ENCODE measurements at places on chromosomes 5 and 9. TPM values are rescaled to one million over a fixed set of nuclear protein-coding genes. Genes with fewer than 3 reads are reported as not detected.

C1QTNF2 gene
- 3.2 TPM for total RNA-seq

PCDHAC2 gene
- total RNA-seq: under 0.01 TPM

MLANA gene
- not detected for total RNA-seq

SOX30 gene
- total RNA-seq: under 0.01 TPM

C9orf40 gene
- total RNA-seq: 3.3 TPM

TPPP gene
- total RNA-seq: 0.66 TPM

TAS2R1 gene
- total RNA-seq: not detected

ESM1 gene
- total RNA-seq: 3.3 TPM

NUTM2G gene
- not detected for total RNA-seq

BHMT2 gene
- total RNA-seq: 6.4 TPM

CCL21 gene
- total RNA-seq: not detected

SPATA31D4 gene
- total RNA-seq: not detected

ADAMTS16 gene
- total RNA-seq: 0.17 TPM

FBP2 gene
- total RNA-seq: not detected

MSMP gene
- total RNA-seq: 1.2 TPM

DIRAS2 gene
- total RNA-seq: 0.66 TPM

DRD1 gene
- total RNA-seq: under 0.01 TPM

KCNV2 gene
- total RNA-seq: not detected

CCDC192 gene
- total RNA-seq: not detected

COL15A1 gene
- total RNA-seq: 12.6 TPM

SMIM23 gene
- not detected for total RNA-seq

CARD9 gene
- 1.3 TPM for total RNA-seq

ST8SIA4 gene
- total RNA-seq: 0.29 TPM

IL13 gene
- total RNA-seq: not detected

CACNA1B gene
- total RNA-seq: under 0.01 TPM

PCDHB16 gene
- total RNA-seq: 0.15 TPM

ZNF483 gene
- total RNA-seq: 1.8 TPM

TMEFF1 gene
- total RNA-seq: 5.1 TPM

NUDT2 gene
- 35.5 TPM for total RNA-seq

PCDHB10 gene
- total RNA-seq: 0.66 TPM

BTNL9 gene
- not detected for total RNA-seq

LCN1 gene
- not detected for total RNA-seq

GFPT2 gene
- total RNA-seq: 44.7 TPM

GDNF gene
- total RNA-seq: 1.2 TPM

SMIM33 gene
- total RNA-seq: not detected

ST6GALNAC6 gene
- total RNA-seq: 90.0 TPM

Measured in smooth muscle cell of trachea (primary cell).